Hindlimb muscle (tissue), 1 donor: ENCODE measurements at places on chromosomes 2 and 18.

DNA sequence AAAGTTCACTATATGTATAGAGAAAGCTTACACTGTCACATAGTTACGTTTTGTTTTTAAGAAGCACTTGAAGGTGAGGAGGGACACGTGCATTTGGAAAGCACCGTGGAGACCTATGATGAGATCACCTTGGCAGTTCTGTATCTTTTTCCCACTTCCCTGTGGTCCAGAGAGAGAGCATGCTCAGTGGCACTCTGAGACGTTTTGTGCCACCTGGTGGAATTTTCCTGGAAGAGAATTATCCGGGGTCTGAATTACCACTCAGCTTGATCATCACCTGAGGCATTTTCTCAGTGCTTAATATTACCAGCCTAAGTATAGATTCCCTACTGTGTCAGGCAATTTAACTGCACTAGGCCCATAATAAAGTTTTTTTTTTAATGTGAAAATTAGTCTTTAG is 469.4 kb upstream of the SMIM21 start:
- DNase-seq: peak; percentile 22

- no peak for DNase-seq
Observed at GRCh38 chr18:40283560-40283959, 1671.5 kb upstream of the PIK3C3 start.

GRCh38 chr2:199341123-199341522 is 116.6 kb downstream of the SATB2 start:
- DNase-seq: no peak

- no peak for DNase-seq
Observed at GRCh38 chr18:39448942-39449341, 1883.3 kb upstream of the CELF4 start.

DNA sequence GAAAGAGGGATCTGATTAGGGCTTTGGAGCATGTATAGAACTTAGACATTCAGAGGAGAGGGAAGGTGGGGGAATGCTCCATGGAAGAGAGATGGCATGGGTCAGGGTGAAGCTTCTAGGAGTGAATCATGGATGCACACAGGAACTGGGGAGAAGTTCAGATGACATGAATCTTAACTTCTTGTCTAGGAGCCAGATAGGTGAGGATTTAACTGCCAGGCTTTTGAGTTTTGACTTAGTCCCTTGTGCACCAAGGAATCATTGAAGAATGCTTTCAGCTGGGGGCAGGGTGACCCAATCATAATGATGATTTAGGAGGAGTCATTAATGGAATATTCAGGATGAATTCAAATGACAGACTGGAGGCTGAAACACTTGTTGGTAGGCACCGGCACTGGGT is 48.7 kb downstream of the ACYP2 start:
- no peak for DNase-seq
